Nasal cavity respiratory epithelium epithelial cell of viscerocranial mucosa (primary cell): ENCODE measurements at places on chromosomes 6 and 20. TPM values are rescaled to one million over a fixed set of nuclear protein-coding genes. Genes with fewer than 3 reads are reported as not detected.

PROKR2 gene
- not detected in 2 replicates for total RNA-seq

SAMD5 gene
- 1.4 TPM in 2 replicates for total RNA-seq

FOXP4 gene
- 3.1 and 10.0 TPM in 2 replicates for total RNA-seq

MYB gene
- total RNA-seq, result under 0.01 and 0.36 TPM in 2 replicates

PRDM1 gene
- total RNA-seq, result 14.9 and 17.1 TPM in 2 replicates

GPR6 gene
- not detected in 2 replicates for total RNA-seq

ZNF512B gene
- 6.2 and 18.0 TPM in 2 replicates for total RNA-seq

DEFB132 gene
- total RNA-seq, result not detected in 2 replicates

TFAP2A gene
- total RNA-seq, result 10.9 and 23.2 TPM in 2 replicates

FAXC gene
- total RNA-seq, result 1.0 and 7.5 TPM in 2 replicates

ABHD16B gene
- total RNA-seq, result not detected in 2 replicates

RSPH9 gene
- under 0.01 and 0.07 TPM in 2 replicates for total RNA-seq
